ENCODE measurements at places on chromosomes 4 and X.

DNA sequence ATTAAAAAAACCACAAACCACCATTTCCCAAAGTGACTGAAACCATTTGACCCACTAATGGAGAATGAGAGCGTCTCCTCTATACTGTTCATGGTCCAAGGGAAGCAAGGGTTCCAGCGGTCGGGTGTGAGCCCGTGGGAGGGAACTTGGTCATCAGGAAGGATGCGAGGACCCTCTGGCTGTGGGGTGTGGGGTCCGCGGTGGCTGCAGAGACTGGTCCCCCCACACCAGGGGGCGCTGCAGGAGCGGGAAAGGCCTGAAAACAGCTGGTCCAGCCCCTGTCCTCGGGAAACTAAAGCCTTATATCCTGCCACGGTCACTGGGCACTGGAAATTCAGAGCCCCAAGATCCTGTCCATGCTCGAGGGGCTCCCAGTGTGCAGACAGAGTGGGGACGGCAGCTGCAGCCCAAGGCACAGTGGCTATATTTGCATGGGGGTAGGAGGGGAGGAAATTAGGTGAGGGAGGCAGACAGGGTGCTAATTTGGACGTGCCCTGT, 4.3 kb downstream of the BLOC1S4 start:
- DNase-seq, result peak; percentile 60

- DNase-seq, result no peak
These were observed 108.4 kb downstream of the LINC00632 start for GRCh38 chrX:140817943-140818342.

DNA sequence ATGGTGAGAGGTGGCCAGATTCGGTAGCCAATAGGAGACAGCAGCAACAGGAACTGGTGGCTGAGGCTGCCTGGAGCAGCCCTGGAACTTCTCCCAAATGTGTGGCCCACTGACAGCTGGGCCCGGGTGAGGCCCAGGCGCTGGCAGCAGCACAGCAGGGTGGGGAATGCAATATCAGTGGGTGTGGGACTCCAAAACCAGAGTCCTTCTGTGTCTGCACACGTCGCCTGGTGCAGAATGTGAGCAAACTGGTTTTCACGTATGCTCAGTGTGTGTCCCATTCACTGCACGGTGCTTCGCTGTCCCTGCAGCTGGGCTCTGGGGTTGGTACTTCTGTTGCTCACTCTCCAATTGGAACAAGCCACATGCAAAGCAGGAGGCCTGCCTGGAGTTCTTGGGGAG, 14.4 kb upstream of the CENPU start:
- no peak for DNase-seq

- no peak for DNase-seq
These were observed 92.4 kb downstream of the SLITRK2 start for GRCh38 chrX:145910017-145910416.

GRCh38 chr4:56544573-56545131, 39.1 kb downstream of the ARL9 start:
- peak; percentile 73 for DNase-seq

DNA sequence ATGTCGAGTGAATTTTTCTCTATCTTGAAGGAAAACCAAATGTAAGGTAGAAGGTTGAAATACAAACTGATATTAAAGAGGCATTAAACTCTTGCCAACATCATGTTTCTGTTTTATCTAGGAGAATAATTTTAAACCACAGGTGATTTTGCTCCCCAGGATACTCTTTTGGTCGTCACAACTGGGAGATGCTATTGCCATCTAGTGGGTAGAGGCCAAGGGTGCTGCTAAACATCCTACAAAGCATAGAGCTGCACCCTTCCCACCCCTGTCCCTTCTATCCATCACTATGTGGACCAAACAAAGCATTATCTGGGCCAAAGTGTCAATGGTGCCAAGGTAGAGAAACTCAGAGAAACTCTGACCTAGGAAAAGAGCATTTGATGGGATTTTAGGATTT, 154.6 kb upstream of the MAGEB2 start:
- no peak for DNase-seq

DNA sequence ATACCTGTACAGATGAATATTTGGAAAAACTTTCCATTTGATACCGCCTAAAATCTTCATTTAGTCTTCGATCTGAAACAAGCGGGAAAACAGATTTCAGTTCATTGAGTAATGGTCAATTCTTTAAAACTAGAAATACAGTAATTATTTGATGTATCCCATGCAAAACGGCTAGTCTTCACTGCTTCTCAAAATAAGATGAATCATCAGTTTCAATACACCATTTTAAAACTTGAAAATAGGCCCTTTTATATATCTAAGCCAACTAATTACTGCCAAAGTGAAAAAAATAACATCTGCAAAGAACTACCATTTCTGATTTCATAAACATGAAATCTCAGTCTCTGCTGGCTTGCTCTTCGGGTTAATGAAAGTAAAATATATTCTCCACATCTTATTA, 11.0 kb downstream of the SCLT1 start:
- no peak for DNase-seq

DNA sequence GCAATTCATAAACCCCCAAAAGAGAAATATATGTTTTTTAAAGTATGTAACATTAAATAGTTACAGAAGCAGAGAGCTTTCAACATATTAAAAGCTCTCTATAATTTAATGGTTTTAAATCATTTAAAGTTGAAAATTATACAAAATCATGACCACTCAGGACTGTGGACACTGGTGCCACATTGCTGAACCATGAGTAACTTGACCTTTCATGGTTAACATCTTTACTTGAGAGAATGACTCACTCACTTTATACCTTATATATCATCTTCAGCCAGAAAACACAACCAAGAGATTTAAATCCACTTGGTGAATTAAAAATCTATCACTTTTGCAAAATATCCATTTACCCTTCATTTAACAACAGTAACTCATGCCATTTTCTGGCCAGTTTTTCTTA, 584.3 kb upstream of the SMIM31 start:
- DNase-seq, result no peak
